ENCODE measurements at places on chromosomes 7 and 10.

- DNase-seq, result no peak
These were observed 239.0 kb downstream of the DNAJB9 start for GRCh38 chr7:108808549-108809266.

- DNase-seq, result no peak
These were observed 210.9 kb upstream of the C7orf33 start for GRCh38 chr7:148379677-148380076.

DNA sequence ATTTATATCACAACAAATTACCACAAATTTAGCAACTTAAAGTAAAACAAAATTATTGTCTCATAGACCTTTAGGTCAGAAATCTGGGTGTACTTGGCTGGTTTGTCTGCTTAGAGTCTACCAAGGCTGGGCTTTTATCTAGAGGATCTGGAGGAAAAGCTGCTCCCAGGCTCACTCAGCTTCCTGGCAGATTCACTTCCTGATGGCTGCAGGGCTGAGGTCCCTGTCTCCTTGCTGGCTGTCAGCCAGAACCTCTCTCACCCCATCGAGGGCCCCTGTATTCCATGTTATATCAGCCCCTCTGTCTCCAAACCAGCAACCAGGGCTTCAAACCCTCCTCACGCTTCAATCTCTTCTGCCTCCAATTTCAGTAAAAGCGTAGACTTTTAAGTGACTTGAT, 734.9 kb downstream of the NRG3 start:
- DNase-seq, result no peak

DNA sequence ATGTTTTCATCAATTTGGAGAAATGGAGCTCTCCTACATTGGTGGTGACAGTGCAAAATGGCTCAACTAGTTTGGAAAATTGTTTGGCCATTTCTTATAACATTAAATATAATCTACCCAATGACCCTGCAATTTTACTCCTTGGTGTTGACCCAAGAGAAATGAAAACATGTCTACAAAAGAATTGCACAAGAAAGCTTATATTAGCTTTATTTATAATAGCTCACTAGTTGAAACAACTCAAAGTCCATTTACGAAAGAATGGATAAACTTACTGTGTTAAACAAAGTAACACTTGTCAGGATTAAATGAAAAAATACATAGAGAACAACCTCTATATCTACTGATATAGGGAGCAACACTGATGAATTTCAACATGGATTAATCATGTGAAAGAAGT, 539.9 kb downstream of the DNAJB9 start:
- DNase-seq, result no peak

- DNase-seq, result no peak
These were observed 179.9 kb downstream of the AUTS2 start for GRCh38 chr7:69778138-69778537.

- no peak for DNase-seq
These were observed 72.8 kb downstream of the FGFR2 start for GRCh38 chr10:121525251-121526134.
